ENCODE measurements at places on chromosomes 6 and 20. TPM values are rescaled to one million over a fixed set of nuclear protein-coding genes. Genes with fewer than 3 reads are reported as not detected.

GRCh38 chr20:49937027-49937929, 1.1 kb downstream of the RNF114 start:
- DNase-seq: no peak

DNA sequence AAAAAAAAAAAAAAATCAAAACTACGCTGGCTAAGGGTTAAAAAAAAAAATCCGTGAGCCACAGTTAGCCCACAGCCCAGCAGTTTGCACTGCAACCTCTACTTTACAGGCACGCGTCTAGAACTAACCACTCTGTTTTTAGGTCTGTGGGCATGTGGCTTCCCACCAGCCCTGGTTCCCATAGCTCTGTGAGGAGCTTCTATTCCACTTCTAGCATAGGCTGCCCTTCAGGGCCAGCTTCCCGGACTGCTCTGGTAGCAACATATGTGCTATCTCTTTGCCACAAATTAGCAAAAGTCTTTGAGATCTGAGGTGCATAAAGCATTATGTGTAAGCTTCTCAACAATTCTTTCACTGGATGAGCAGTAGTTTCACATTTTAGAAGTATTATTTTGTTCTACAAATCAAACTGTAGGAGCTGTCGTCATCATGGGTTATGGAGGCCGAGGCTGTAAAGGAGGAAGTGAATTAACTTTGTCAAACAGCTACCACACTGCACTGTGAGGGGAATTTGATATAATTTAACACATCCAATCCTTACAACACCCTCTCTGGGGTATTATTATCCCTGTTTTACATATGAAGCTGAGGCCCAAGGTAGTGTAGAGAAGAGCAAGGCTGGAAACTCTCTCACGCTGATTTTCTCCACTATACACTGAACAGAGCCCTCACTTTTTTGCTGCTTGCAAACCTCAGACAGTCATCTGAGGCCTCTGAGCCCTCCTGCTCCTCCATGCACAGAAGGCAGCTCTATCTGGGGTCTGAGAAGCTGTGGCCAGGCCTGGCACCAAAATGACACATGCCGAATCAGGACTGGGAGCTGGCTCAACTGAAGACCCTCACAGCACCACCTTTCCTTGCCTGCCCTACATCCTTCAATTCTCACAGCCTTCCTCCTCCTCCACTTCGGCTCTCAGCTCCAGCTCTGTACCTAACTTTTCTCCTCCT, 35.4 kb downstream of the MAN1A1 start:
- DNase-seq: no peak

GRCh38 chr20:49366687-49367086, 88.8 kb upstream of the ZNFX1 start:
- DNase-seq: no peak

- no peak for DNase-seq
Measured at GRCh38 chr6:159321267-159321666, 152.1 kb downstream of the FNDC1 start.

- no peak for DNase-seq
Measured at GRCh38 chr6:72078096-72078495, 191.7 kb downstream of the RIMS1 start.

- no peak for DNase-seq
Measured at GRCh38 chr6:122143813-122144601, 255.4 kb upstream of the HSF2 start.

The OR2H2 gene
- total RNA-seq: not detected

The DNMT3B gene
- 0.74 TPM for total RNA-seq

The BPIFB6 gene
- not detected for total RNA-seq

Data from HFFc6 (cell line).